ENCODE measurements at places on chromosomes 5 and 9.

GRCh38 chr5:173103411-173103810 is 40.9 kb upstream of the BNIP1 start:
- no peak for DNase-seq

- DNase-seq, result no peak
These were observed 631 bp upstream of the RCL1 start for GRCh38 chr9:4792054-4792571.

- DNase-seq, result peak; percentile 75
These were observed 27.1 kb upstream of the BASP1 start for GRCh38 chr5:17190242-17190778.

- no peak for DNase-seq
These were observed 89.9 kb upstream of the MPDZ start for GRCh38 chr9:13369431-13369830.

DNA sequence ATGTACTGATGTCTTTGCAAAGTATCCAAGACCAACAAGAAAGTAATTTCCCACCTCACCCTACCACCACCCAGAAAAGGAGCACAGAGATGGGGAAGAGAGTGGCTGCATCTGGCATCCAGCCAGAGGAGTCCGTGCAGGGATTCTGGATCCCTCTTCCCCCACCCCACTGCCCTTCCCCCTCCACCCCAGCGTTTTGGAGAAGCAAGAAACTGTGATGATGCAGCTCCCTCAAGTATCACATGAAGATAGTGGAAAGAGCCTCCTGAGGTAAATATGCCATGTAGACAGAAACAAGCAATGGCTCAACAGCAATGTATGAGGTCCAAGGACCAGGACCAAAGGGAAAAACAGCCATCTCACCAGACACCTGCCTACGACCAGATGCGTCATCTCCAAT is 153.8 kb downstream of the DEPDC1B start:
- DNase-seq, result no peak

DNA sequence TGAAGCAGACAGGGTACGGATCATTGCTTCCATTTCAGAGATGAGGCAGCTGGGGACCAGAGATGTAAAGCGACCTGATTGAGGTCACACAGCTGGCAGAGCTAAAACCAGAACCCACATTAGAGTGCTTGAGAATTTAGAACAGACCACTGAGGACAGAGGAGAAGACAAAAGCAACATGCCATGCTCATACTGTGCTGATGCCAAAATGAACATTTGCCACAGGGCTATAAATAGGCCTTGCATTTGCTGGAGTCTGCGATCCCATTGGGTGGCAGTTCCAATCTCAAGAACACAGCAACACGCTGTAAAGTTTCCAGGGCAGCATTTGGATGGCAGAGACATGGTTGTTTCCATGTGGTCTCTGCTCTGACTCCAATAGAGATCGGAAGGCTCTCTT is 222.4 kb upstream of the TBC1D2 start:
- DNase-seq, result no peak

DNA sequence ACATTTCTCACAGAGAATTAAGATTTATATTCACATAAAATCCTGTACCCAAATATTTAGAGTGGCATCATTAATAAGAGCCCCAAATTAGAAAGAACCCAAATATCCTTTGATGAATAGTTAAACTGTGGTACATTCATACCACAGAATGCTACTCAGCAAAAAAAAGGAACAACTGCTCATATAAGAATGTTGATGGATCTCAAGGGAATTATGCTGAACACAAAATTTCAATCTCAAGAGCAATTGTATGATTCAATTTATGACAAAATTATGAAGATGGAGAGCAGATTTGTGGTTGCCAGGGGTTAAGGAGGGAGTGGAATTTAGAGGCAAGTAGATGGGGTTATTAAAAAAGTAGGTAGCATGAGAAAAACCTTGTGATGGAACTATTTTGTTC is 4.5 kb upstream of the PAIP1 start:
- DNase-seq, result no peak

GRCh38 chr5:143047091-143047490 is 276.9 kb downstream of the ARHGAP26 start:
- no peak for DNase-seq

- no peak for DNase-seq
These were observed 8.6 kb upstream of the PSAT1 start for GRCh38 chr9:78288214-78288892.

DNA sequence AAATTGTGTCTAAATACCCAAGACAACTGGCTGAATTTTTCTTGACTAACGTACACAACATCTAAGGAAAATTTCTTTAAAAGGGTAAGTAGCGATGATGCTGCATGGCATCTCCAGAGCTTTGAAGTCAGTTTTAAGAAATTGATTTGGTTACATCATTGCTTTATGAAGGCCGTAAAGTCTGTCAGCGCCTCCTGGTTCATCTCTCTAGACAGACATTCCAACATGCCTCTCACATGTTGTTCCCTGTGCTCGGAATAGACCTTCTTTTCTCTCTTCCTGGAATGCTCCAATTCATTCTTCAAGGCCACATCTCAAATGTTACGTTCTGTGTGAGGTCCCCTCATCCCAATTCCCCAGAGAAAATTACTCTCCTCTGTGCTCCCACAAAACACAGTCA is 108.7 kb upstream of the SSBP2 start:
- no peak for DNase-seq

DNA sequence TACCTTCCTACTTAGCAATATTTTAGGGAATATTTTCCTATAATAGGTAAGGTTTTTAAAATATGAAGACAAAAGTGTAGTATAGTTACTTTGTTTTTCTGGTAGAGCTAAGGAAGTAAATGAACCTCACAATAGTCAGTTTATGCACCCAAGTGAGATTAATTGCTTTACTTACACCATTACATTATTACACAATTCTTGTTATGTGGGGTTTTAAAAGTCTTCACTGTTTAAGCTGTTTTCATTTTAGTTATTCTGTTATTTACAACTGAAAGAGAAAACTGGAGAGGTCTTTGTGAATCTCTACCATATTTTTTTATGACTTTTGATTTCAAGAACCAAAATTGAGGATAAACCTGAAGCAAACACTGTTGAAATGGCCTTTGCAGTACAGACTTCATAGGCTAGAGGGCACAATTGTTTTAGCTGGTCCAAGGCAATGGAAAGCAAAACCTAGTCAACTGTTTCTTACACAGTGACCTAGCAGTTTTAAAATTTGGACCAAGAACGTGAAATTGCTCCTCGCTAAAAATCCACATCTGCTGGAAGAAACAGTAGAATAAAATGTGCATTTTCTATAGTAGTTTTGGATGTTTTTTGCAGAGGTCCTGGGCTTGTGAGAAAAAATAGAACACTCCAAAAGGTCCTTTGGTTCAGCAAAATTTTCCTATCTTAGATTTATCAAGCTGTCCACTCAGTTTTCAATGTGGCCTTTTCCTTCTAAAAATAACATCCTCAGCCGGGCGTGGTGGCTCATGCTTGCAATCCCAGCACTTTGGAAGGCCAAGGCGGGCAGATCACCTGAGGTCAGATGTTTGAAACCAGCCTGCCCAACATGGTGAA is 66.4 kb upstream of the FER start:
- DNase-seq, result peak; percentile 77

GRCh38 chr9:93183131-93183662 is 742 bp upstream of the WNK2 start:
- no peak for DNase-seq

GRCh38 chr5:170518277-170518676 is 14.5 kb downstream of the KCNIP1 start:
- DNase-seq, result no peak

GRCh38 chr5:40033411-40033810 is 608.6 kb upstream of the DAB2 start:
- no peak for DNase-seq
